Type B pancreatic cell (in vitro differentiated cells): ENCODE measurements at places on chromosomes 4 and X. TPM values are rescaled to one million over a fixed set of nuclear protein-coding genes. Genes with fewer than 3 reads are reported as not detected.

DNA sequence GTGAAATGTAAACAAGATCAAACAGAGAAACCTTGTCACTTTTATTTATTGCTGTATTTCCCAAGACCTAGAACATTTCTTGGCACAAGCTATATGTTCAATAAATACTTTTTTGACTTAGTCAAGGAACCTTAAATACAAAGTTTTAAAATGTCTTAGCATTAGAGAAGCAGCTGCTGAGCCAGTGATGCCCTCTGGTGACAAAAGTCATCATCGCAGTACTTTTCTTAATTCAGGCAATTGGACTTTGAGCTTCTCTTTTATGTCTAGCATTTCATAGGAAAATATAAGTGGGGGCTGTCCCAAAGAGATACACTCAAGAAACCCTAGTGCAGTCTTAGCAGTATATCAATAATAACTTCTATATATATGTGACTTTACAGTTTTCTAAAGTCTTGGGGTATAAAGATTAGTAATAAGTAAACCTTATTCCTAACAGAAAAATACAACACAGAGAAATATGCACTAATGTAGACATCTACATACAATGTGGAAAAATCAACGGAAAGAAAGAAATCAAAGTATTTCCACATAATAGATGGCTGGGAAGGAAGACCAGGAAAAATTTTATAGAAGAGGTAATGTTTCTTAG lies 118.4 kb downstream of the DTHD1 start:
- no peak for DNase-seq
- no peak overlapping the region for H3K27ac ChIP-seq
- H3K4me3 ChIP-seq: no peak overlapping the region
- H3K36me3 ChIP-seq: no peaks in the 10 kb centered on the region

DNA sequence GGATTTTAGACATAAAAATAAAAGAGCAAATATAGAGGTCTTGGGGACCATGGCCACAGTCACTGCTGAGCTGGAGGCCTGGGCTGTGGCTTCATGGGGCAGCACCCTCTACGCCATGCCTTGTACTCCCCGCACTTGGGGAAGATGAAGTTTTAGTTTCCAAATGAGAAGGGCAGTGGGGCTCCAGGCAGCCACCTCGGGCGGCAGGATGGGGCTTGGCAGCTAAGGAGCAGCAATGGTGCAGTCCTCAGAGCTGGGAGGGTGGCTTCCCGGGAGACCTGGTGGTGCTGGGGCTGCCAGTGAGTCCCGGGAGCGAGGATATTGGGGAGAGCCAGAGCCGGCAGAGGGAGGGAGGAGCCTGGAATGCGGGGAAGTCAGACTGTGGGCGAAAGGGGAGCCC lies 2.4 kb downstream of the CXCR3 start:
- no peak for DNase-seq
- H3K27me3 ChIP-seq: no peaks in the 10 kb centered on the region
- H3K27ac ChIP-seq: no peak overlapping the region
- no peaks in the 10 kb centered on the region for H3K4me1 ChIP-seq
- H3K4me3 ChIP-seq: no peak overlapping the region
- H3K36me3 ChIP-seq: no peaks in the 10 kb centered on the region

DNA sequence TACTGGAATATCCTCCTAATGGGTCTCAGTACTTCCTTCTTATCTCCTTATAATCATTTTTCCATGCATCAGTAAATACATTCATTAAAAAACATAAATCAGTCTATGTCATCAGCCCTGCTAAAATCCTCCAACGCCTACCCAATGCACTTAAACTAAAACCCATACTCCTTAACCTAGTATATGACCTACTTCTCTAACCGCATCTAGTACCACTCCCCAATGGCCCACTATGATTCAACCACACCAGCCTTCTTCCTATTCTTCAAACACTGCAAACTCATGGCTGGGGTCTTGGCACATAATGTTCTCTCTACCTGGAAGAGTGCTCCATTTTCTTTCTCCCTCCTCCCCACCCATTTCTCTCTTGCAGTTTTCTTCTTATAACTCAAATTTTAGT lies 18.7 kb downstream of the TEC start:
- H3K4me1 ChIP-seq: no peaks in the 10 kb centered on the region
- no peak overlapping the region for H3K4me3 ChIP-seq
- no peak for DNase-seq
- no peaks in the 10 kb centered on the region for H3K36me3 ChIP-seq

DNA sequence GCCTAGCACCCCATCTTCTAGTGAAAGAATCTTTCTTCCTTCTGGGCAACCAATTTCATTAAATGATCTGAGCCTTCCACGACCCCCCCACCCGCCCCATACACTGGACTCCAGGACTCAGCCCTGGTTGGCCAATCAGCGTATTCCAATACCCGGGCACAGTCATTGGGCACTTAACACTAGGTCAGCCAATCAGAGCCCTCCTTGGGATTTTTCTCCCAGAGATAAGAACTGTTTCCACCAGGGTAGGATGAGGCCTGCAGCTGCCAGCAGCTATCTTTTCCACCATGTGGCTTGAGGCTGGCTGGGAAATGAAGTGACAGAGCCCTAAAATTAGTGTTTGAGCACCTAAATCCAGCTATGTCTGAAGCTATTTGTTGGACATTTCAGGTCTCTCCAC lies 418.8 kb downstream of the BCOR start:
- no peak overlapping the region for H3K4me3 ChIP-seq
- H3K27ac ChIP-seq: no peak overlapping the region
- no peaks in the 10 kb centered on the region for H3K27me3 ChIP-seq
- no peak for DNase-seq

GRCh38 chr4:12221031-12221430 lies 792.3 kb upstream of the HS3ST1 start:
- no peak overlapping the region for H3K4me3 ChIP-seq
- no peaks in the 10 kb centered on the region for H3K36me3 ChIP-seq
- peaks cover 11% of the 10 kb centered on the region for H3K4me1 ChIP-seq
- no peaks in the 10 kb centered on the region for H3K27me3 ChIP-seq
- DNase-seq: no peak
- no peak overlapping the region for H3K27ac ChIP-seq

GRCh38 chr4:128711361-128711760 lies 98.1 kb upstream of the JADE1 start:
- no peaks in the 10 kb centered on the region for H3K27me3 ChIP-seq
- DNase-seq: no peak
- H3K4me1 ChIP-seq: peaks cover 12% of the 10 kb centered on the region

DNA sequence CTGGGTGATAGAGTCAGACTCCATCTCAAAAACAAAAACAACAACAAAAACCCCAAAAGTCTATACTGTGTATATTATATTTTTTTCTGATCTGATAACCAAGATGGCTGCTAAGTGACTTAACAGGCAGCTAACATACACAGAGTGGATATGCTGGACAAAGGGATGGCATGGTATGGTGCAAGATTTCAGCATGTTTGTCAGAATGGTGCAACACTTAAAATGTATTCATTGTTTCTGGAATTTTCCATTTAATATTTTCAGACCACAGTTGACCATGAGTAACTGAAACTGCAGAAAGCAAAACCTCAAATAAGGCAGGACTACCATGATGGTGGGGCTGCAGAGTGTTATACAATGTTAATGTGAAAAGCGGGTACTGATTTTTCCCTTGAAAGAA lies 6.1 kb upstream of the BOD1L1 start:
- H3K36me3 ChIP-seq: no peaks in the 10 kb centered on the region
- DNase-seq: no peak
- H3K4me1 ChIP-seq: no peaks in the 10 kb centered on the region
- H3K4me3 ChIP-seq: no peak overlapping the region

- peaks cover 3% of the 10 kb centered on the region for H3K27me3 ChIP-seq
- H3K4me3 ChIP-seq: no peak overlapping the region
- no peaks in the 10 kb centered on the region for H3K4me1 ChIP-seq
- no peaks in the 10 kb centered on the region for H3K36me3 ChIP-seq
- H3K27ac ChIP-seq: no peak overlapping the region
- no peak for DNase-seq
Observed at GRCh38 chr4:74133786-74134499, 24.0 kb upstream of the MTHFD2L start.

GRCh38 chr4:125319311-125319710 lies 4.6 kb downstream of the FAT4 start:
- DNase-seq: no peak
- H3K27me3 ChIP-seq: peaks cover 50% of the 10 kb centered on the region
- peaks cover 33% of the 10 kb centered on the region for H3K36me3 ChIP-seq
- no peak overlapping the region for H3K27ac ChIP-seq
- H3K4me3 ChIP-seq: peak overlapping the region; percentile 94
- peaks cover 29% of the 10 kb centered on the region for H3K4me1 ChIP-seq

GRCh38 chr4:55397126-55397436 lies 1.3 kb downstream of the TMEM165 start:
- peaks cover 20% of the 10 kb centered on the region for H3K36me3 ChIP-seq
- peak overlapping the region; percentile 94 for H3K4me3 ChIP-seq
- DNase-seq: no peak
- H3K27ac ChIP-seq: peak overlapping the region; percentile 91
- peaks cover 33% of the 10 kb centered on the region for H3K4me1 ChIP-seq

GRCh38 chrX:40434947-40435346 lies 145.8 kb upstream of the ATP6AP2 start:
- peaks cover 8% of the 10 kb centered on the region for H3K36me3 ChIP-seq
- no peak for DNase-seq
- no peaks in the 10 kb centered on the region for H3K27me3 ChIP-seq
- peaks cover 11% of the 10 kb centered on the region for H3K4me1 ChIP-seq

The TMPRSS11F gene
- 0.31 and 0.69 TPM in 2 replicates for total RNA-seq

The SOD3 gene
- total RNA-seq: 3.8 and 5.4 TPM in 2 replicates

The WDR17 gene
- total RNA-seq: 5.2 and 6.1 TPM in 2 replicates
